Karpas-422 (cell line): ENCODE measurements at places on chromosomes 12 and 14. TPM values are rescaled to one million over a fixed set of nuclear protein-coding genes. Genes with fewer than 3 reads are reported as not detected.

GRCh38 chr12:60842181-60842580, 1246.4 kb downstream of the SLC16A7 start:
- no peak overlapping the region for H3K4me3 ChIP-seq
- no peaks in the 10 kb centered on the region for H3K27me3 ChIP-seq
- no peak for DNase-seq
- no peaks in the 10 kb centered on the region for H3K4me1 ChIP-seq

TEX22 gene
- total RNA-seq = 0.67 and 1.7 TPM in 2 replicates

GRCh38 chr14:91339076-91339475, 78.5 kb downstream of the CCDC88C start:
- no peak overlapping the region for H3K27ac ChIP-seq
- H3K4me3 ChIP-seq = no peak overlapping the region
- DNase-seq = no peak
- H3K4me1 ChIP-seq = peaks cover 32% of the 10 kb centered on the region

DNA sequence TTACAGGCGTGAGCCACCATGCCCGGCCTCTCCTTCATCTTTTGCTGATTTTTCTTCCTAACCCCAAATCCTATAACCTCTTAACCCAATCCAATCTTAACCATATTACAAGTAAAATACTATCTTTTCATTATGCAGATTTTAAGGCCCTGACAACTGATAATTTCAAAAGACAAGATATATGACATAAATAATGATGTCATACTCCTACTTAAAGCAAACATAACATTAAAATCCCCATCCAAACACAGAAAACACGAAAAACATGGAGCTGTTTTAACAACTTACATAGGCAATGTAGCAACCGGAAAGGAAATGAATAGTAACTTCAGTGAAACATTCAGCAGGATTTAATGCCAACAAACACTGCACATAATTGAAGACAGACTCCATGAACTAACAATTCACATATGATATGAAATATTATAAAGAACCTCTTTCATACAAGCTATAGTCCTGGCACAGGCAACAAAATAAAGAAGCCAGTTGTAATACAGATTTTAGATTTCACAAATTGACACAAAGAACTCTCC, 21.5 kb downstream of the USP44 start:
- H3K27ac ChIP-seq = peak overlapping the region; percentile 83
- no peaks in the 10 kb centered on the region for H3K27me3 ChIP-seq
- no peak overlapping the region for H3K4me3 ChIP-seq
- H3K36me3 ChIP-seq = no peaks in the 10 kb centered on the region
- DNase-seq = no peak
- H3K4me1 ChIP-seq = peaks cover 60% of the 10 kb centered on the region

DNA sequence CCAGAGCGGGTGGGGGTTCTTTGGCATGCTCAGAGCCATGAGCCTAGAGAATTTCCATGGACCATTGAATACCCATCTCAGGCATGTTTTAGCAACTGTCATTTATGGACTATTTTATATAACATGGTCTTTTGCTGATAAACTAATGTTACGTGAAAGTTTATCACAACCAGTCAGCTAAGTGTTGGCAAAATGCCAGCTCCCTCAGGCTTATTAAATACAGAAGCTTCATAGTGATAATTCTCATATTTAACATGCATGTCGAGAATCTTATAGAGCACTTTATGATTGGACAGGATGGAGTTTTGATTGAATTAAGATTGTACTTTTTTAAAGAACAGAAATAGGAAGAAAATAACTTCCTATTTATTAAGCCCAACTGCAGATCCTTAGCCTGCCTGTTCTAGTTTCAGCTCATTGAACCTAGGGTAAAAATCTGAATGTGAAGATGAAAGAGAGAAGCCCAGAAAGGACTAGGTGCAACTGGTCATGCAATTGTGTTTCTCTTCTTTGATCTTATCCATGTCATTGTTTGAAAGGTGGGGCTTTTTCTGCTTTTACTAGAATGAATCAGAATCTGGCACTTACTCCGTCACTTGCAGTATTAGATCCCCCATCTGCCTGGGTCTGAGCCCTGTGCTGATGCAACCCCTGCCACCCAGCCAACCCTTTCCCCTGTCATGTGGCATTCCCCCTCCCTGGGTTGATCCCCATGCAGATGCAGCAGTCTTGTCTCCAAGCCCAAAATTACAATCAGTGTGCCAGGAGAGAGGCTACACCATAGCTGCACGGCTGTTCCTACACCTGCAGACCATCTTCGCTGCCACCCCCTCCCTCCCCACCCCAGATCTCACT, 134.6 kb upstream of the EVL start:
- DNase-seq = no peak
- no peaks in the 10 kb centered on the region for H3K36me3 ChIP-seq
- H3K4me1 ChIP-seq = no peaks in the 10 kb centered on the region
- H3K27ac ChIP-seq = no peak overlapping the region
- no peak overlapping the region for H3K4me3 ChIP-seq

GRCh38 chr12:112711026-112711425, 80.5 kb upstream of the RPH3A start:
- no peak overlapping the region for H3K27ac ChIP-seq
- H3K4me3 ChIP-seq = no peak overlapping the region
- H3K36me3 ChIP-seq = no peaks in the 10 kb centered on the region
- DNase-seq = no peak
- no peaks in the 10 kb centered on the region for H3K4me1 ChIP-seq
- no peaks in the 10 kb centered on the region for H3K27me3 ChIP-seq

- 0 out of 2 replicates have a peak, but pooled peaks cover 2% of the 10 kb centered on the region for H3K27me3 ChIP-seq
- H3K4me3 ChIP-seq = no peak overlapping the region
Measured at GRCh38 chr14:78164226-78164853, 5.8 kb upstream of the NRXN3 start.
